NCI-H526 (cell line): ENCODE measurements at places on chromosomes 3 and 15.

GRCh38 chr3:24683090-24683489 is 188.4 kb upstream of the THRB start:
- no peak for DNase-seq

- DNase-seq: no peak
Observed at GRCh38 chr3:166607933-166608521, 770.8 kb upstream of the BCHE start.

DNA sequence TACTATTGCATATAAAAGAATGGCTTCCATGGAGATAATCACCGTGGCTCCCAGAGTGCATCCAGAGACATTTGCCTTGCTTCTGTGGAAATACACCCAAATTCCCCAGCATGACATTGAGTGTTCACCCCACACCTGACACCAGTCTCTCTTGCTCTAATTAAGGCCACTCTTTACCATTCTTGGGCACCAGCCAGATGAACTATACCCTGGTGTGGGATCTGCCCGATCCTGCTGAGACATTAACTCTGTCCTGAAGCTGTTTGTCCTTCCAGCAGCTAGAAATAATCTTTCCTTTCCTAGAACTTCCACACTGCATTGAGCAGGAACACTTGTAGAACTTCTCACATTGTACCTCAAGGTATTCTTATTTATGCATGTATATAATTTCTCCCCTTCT is 105.2 kb downstream of the LPP start:
- no peak for DNase-seq

DNA sequence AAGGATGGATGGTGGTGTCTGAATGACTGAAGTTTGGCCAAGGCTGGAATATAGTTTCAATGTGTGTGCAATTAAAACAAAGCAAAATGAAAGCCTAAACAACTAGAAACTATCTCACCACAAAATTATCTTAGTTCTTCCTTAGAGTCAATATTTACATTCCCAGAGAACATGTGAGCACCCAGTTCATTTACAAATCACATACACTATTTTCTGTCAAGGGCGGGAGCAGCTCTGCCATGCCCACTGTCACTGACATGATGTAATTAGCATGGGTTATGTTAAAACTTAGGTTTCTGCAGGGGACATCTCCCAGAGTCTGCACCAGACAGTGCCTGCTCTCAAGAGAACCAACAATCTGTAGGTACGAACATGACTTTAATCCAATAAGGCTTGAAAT is 65.0 kb downstream of the PDZRN3 start:
- peak; percentile 19 for DNase-seq

GRCh38 chr3:20008646-20009045 is 3.4 kb downstream of the PP2D1 start:
- no peak for DNase-seq

DNA sequence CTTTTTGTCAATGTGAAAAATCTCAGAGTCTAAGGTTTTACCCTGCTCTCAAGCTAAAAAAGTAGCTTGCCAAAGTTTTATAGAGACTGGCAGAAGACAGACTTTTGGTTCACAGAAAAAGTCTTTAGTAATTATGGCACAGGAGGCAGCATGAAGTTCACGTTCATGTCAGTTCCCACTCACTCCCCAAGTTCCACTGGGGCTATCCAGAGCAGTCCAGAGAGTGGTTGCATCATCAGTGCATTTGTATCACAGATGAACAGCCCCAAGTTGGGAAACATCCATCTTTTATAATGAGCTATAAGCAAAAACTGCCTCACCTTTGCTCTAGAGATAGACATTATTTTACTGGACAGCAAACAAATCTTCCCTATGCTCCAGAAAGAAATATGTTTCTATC is 454.1 kb upstream of the AGTR1 start:
- no peak for DNase-seq

- no peak for DNase-seq
Observed at GRCh38 chr15:61680260-61681037, 379.8 kb downstream of the VPS13C start.
